DMS 273 treated with DMSO at 0.1 percent for 48 hours (cell line): ENCODE measurements at places on chromosomes 3 and 15.
A peak's percentile ranks its signal among the peaks of the same experiment; 100 is the strongest.

- no peak for DNase-seq
Measured at GRCh38 chr3:100400419-100400779, 490 bp downstream of the TOMM70 start.

DNA sequence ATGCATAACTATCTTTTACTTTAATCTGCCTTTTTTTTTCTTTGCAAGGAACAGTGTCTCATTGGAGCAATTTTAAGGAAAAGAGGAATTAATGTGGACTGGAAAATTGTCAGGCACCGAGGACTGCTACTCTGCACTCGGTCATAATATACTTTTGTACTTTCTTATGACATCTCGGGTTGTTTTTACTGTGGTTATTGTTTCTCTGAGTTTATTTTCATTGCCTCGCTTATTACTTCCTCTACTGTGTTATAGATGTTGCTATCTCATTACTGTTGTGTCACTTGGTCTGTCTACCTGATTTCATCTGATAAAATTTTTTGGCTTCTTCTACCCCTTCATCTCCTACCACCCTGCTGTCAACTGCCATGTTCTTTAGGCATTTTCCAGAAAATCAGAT is 213.5 kb upstream of the POU1F1 start:
- no peak for DNase-seq

GRCh38 chr3:140850210-140850955 is 91.3 kb upstream of the SLC25A36 start:
- DNase-seq, result no peak

DNA sequence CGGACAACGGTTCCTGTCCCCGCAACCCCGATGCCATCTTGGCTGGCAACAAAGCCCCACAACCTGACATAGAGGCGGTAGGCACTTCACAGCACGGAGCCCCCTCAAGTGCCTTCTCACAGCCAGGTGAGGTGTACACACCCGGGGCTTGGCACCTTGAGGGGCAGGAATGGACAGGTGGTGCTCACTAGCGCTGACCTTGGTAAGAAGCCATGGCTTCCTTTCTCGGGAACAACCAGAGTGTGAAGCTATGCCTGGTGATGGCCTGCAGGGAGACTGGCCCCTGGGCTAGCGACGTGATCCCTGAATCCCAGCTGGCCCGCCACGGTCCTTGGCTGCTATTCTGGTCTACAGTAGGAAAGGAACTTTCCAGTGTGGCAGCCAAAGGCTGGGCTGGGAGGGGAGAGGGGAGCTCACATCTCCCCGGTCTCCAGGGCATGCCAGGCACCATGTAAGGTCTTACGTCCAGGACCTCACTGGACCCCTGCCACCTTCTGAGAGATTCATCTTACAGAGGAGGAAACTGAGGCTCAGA is 70.6 kb upstream of the RPL32 start:
- DNase-seq, result no peak

DNA sequence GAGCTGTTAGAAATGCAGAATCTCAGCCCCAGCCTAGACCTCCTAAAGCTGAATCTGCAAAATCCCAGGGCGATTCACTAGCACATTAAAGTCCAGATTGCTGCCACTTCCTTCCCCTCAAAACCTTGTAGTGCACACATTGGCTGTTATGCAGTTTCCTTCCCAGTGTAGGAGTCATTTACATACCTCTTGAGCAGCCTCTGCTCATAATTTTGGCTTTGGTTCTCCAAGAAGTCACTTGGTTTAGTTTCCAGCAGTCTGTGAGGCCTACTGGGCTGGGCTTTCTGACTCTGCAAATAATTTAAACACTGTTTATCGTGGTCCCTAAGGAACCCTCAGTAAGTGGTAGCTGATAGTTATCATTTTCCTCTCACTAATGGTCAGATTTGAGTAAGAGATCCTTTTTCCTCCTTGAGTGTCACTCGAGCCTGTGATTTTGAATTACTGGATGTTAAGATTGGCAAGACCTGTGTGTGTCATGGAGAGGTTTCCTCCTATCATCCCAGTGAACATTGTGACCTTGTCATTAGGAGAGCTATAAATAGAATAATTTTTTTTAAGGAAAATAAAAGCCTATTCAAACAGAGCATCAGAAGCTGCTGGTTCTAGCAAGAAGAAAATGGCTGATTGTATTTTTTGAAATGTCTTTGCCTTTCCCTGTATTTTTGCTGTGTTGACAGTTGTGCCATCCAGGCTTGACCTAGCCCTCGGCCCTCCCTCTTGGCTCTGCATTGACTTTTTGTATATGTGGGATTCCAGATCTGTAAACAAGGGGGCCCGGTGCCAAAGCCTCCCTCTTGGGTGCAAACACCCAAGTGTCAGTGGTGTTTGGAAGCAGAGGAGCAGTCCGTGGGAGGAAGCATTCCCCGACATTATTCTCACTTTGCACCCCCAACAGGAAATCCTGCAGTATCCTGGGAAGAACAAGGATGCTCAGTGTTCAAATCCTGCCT is 134.8 kb upstream of the ANKRD28 start:
- no peak for DNase-seq

GRCh38 chr15:46786590-46787285 is 930.6 kb upstream of the SEMA6D start:
- DNase-seq, result no peak

- peak; percentile 67 for DNase-seq
Measured at GRCh38 chr3:124322309-124322880, 330.5 kb upstream of the ROPN1 start.

DNA sequence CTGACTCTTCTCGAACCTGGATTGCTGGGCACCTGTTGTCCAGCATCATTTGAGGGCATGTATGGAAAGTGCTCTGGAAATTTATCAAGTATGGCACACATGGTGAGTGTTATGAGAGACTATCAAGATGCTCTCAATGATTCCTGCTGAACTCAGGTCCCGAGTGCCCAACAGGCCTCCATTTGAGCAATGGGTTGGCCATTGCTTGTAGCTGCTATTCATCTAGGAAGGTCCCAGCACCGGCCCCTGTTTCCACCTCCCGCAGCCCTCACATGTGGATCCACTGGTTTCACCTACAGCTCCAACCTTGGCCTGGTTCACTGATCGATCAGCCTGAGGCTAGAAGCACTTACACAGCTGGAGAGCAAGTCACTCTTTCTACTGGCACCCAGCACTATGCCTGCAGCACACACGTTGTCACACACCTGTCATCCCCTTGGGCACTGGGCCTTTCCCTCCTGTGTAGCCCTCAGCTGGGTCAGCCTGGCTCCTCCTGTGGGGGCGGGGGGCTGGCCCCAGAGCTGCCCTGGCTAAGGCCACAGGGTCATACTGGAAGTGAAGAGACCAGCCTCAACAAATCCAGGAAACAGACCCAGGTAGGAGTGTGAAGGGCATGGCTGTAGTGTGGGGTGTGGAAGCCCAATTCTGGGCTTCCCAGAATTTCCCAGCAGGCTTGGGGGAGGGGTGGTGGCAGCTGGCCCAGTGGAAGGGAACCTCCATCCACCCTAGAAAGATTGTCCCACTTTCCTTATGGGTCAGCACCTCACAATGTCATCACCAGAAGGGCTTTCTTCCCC is 41.7 kb upstream of the SMAD3 start:
- DNase-seq, result no peak

DNA sequence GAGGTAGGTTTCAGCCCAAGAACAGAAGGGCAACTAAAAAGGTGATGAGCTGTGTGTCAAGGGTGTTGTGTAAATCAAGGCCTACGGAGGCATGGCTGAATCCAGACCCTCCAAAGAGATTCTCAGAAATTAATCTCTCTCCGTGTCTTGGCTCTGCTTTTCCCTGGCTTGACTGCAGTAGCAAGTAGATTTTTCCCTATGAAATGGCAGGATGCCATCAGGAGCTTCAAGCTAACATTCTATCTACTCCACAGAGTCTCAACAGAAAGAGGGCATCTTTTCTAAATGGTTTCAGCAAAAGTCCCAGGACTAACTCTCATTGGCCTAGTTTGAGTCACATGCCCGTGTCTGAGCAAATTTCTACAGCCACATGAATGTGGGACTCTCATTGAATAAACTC is 58.3 kb downstream of the LSM3 start:
- no peak for DNase-seq

DNA sequence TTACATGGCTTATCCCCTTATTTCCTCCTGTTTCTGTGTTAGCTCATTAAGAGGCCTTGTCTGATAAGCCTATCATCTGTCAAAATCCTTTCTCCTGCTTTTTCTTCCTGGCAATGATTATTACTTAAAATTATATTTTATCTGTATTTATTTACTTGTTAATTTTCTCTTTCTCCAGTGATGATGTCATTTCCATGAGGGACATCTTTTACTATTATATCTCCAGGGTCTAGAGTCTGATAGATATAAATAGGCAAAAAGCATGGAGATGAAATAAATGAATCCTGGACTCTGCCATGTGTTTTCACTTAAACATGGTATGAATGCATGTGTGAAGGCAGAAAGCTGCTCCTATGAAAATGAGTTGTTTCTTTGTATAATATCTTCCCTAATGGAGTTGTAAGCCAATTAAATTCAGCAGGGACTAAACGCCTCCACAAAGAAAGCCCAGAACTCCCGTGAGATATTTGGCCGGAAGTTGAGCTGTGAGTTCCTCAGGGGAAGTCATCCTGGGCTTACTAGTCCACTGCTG is 375.2 kb downstream of the TUSC7 start:
- no peak for DNase-seq

- DNase-seq, result no peak
Measured at GRCh38 chr3:106485802-106486201, 617.0 kb upstream of the CBLB start.

DNA sequence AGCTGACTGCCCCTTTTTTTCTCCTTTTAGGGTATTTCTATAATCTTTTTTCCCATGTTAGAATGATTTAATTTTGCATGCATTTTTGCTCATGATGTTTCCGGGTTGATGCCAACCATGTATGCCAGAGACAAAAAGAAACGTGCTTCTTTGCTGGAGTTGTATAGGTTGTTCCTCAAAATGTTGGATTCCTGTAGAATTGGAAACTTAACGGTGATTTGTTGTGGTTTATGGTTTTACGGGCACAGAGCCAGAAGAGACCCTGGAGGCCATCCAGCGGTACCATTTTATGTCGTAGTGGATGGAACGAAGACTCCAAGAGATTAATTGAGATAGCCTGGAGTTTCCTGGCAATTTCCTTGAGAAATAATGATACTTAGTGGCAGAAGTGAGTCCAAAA is 481.5 kb upstream of the RGMA start:
- DNase-seq, result no peak

DNA sequence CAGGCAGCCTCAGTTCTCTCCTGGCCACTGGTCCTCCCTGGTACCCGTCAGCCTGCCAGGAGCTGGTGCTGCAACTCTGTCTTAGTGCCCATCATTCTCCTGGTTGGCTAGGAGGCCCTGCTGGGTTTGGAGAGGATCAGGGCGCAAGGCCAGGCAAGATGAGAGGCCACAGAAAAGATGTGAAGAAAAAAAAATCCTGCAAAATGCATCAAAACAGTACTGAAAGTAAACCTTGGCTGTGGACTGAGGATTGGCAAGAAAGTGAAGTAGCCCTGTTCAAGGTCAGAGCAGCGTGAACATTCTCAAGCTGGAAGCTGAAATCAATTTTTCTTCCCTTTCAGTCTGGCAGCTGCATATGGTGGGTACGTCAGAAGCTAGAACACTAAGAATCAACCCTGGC is 74.2 kb downstream of the GTF2E1 start:
- DNase-seq, result no peak

DNA sequence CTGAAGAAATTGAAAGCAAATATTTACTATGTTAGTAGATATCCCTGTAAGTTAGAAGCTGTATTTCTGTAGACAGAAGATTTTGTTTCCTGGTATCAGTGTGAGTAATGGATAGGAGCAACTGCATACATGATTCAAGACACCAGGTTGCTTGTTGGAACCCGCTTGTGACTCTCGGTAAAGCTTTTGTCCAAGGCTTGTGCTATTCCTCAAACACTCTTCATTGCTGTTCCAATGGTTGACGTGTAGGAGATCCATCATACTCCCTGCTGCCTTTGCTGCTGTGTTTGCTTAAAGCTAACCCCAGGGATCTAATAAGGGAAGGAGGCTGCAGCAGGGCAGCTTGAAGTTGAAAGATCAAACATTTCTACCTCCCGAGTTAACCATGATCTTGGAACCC is 160.1 kb downstream of the RSRC1 start:
- no peak for DNase-seq

DNA sequence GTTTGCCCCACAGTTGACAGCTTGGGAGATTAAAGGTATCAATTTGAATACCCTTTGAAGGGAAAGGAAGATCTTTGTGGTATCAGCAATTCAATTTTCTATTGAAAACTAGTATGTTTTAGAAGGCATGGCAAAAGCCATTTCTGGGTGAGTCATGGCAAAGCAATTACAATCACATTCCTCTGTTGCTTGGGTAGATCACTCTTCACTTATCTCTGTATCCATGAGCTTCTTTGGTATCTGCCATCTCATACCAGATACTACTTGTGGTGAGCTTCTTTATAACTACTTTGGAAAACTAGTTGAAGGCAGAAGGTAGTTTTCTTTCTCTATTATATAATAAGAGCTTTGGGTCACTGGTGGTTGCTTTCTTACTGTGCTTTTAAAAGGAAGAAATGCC is 28.3 kb upstream of the LSAMP start:
- DNase-seq, result no peak

DNA sequence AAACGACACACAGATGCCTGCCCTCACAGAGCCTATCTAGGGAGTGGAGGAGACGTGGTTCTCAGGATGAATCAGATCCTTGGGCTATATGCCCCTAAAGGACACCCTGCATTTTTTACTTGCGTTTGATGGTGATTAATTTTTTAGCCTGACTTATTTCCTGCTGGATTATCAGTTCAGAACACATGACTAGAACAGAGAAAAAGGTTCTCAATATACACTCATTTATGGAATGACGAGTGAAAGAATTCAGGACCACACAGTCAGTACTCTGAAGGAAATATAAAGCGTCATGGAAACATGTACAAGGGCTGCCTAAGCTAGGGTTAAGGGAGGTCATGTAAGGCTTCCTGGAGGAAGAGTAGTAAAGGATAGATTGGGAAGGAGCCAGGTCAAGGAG is 121.8 kb downstream of the SSR3 start:
- no peak for DNase-seq

GRCh38 chr3:181610083-181610972 is 101.4 kb upstream of the SOX2 start:
- no peak for DNase-seq

GRCh38 chr3:89098964-89099585 is 8.3 kb upstream of the EPHA3 start:
- peak; percentile 7 for DNase-seq

GRCh38 chr3:72829701-72830100 is 18.5 kb downstream of the SHQ1 start:
- DNase-seq, result no peak

GRCh38 chr15:37099319-37100108 is 835 bp downstream of the MEIS2 start:
- DNase-seq, result no peak
